ENCODE measurements at places on chromosomes 1 and 21. TPM values are rescaled to one million over a fixed set of nuclear protein-coding genes. Genes with fewer than 3 reads are reported as not detected.

RHCE gene
- 0.27 TPM for total RNA-seq

OR2L8 gene
- total RNA-seq: not detected

DNA sequence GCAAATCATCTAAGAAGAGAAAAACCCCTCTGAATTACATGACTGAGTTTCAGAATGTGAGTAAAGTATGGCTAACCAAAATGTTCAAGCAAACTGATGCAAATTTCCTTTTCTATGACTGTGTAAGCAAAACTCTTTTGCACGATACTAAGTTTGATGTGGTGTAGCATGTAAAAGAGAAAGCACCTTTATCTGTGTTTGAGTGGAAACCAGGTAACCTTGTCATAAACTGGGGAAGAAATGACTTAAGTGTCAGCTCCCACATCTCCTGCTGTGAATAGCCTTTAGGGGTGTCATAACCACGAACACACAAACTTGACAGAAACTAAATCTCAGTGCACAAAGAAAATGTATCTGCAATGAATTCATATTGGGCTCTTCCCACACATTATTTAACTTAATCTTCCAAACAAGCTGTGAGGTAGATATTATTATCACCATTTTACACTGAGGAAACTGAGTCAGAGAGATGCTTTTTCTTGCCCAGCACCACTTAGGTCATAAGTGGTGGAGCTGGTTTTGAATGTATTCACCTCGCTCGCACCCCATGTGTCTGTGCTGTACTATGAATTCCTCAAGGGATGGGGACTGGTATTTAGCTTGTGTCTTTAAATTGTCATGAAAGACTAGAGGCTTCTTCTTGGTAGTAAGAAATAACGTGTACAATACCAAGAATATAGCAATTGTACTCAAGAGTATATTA is 32.9 kb upstream of the IL12RB2 start:
- peaks cover 8% of the 10 kb centered on the region for H3K36me3 ChIP-seq
- no peaks in the 10 kb centered on the region for H3K27me3 ChIP-seq
- H3K27ac ChIP-seq: no peak overlapping the region
- H3K4me3 ChIP-seq: no peak overlapping the region
- no peak for DNase-seq

DNA sequence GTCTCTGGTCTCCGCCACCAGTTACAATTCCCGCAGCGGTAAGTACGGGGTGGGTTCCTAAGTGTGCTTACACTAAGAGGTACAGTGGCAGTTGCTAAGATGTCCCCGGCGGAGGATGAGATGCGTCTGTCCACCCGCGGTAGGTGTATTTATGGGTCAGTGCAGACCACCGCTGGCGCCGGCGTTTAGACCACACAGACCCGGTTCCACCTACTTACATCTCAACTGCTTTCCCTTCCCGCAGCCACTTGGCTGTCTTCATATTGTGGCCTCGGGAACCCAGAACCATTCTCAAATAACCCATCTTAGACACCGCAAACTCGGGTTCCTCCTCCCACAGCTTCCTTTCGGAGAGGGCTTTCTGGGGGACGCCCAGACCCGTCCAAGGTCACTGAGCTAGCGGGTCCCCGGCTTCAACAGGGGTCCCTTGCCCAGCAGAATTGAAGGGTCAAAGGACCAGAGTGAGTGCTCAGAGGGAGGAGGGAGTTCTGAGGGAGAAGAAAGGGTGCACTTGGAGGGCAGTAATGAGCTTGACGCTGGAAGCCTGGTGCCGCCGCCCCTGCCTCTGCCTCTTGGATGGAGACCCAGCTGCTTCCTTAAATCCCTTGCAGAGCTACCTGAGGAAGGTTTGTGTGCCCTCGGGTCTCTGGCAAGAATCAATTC is 8.6 kb downstream of the NR5A2 start:
- peaks cover 13% of the 10 kb centered on the region for H3K27me3 ChIP-seq
- DNase-seq: no peak

GRCh38 chr1:244833734-244834542 is 1.5 kb upstream of the COX20 start:
- peak; percentile 53 for DNase-seq
- peak overlapping the region; percentile 100 for H3K27ac ChIP-seq
- peaks cover 18% of the 10 kb centered on the region for H3K36me3 ChIP-seq
- no peaks in the 10 kb centered on the region for H3K27me3 ChIP-seq

- H3K36me3 ChIP-seq: no peaks in the 10 kb centered on the region
- peaks cover 22% of the 10 kb centered on the region for H3K4me1 ChIP-seq
- peak within 1 kb of the TSS; percentile 96 for H3K4me3 ChIP-seq
- peaks cover 41% of the 10 kb centered on the region for H3K27me3 ChIP-seq
- peak; percentile 77 for DNase-seq
Observed at GRCh38 chr1:168136709-168137514, at the start of gene GPR161. TSS of gene GPR161 (minus strand) at chr1:168136930. CDS start at chr1:168104850, 32,080 bp downstream.

DNA sequence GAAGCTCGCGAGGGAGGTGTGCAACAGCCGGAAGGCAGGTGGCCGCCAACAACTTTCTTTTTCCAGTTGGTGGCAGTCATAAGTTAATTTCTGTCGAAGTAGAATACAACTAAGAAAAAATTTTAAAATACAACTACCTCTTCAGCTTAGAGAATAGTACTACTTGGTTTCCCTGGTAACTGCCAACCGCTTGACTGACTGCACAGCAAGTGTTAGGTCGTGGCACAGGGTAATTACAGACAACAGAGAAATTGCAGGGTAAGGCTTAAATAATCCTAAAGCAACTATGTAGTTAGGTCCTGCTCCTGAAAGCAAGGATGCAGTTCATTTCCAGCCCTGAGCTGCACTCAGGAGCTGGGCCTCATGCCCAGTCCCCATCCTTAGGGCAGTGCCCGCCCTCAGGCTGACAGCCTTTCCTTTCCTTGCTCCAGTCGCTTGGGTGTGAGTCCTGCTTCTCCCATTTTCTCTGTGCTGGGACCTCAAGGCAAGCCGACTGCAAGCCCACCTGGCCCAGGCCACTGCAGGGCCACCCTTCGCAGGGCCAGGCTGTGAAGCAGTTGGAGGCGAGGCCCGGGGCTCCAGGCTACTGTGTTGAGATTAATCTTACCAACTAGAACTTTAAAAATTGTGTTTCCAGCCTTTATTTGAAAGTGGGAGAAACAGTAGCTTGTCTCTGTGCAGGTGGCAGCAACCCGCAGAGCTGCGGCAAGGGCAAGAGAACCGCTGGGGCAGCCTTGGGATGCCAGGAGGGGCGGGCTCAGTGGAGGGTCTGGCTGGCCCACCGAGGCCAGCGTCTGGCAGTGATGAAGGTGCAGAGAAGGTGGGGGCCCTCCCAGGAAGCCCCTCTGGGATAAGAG is 148.3 kb downstream of the PCBP3 start:
- H3K4me1 ChIP-seq: no peaks in the 10 kb centered on the region
- H3K36me3 ChIP-seq: no peaks in the 10 kb centered on the region
- no peak overlapping the region for H3K4me3 ChIP-seq
- no peak for DNase-seq

DNA sequence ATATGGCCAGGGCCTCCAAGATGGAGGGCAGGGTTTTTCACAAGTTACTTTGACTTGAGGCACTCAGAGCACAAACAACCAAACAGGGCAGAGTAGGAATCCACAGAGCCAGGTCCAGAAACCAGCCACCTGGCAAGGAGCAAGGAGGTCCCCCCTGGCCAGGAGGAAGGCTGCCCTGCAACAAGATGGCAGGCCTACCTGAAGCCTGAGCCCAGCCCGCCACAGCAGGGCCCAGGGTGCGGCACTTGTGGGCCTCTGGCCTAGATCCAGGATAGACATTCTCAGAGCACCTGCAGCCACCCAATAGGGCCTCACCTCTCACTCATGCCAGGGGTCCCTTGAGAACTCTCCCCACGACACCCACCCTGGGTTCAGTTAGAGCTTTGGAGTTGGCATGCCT is 11.5 kb downstream of the SH3BGRL3 start:
- H3K27me3 ChIP-seq: no peaks in the 10 kb centered on the region
- H3K4me3 ChIP-seq: no peak overlapping the region
- H3K4me1 ChIP-seq: peaks cover 16% of the 10 kb centered on the region
- H3K27ac ChIP-seq: no peak overlapping the region
- no peak for DNase-seq
- no peaks in the 10 kb centered on the region for H3K36me3 ChIP-seq

DNA sequence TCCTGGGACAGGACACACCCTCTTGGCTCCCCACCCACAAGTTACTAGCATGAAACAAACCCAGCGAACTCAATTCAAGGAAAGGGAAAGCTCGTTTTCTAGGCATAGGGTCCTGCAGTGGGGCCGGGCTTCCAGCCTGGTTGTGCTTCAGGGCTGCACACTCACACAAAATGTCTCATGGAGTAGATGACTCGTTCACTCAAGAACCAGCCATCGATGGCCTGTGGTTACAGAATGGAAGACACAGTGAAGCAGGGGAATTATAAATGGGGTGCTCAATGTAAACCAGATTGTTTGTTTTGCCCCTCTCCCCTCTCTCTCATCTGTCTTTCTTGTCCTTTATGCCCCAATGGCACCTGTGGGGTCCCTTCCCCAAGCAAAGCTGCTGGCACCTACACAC is 56.0 kb upstream of the COX20 start:
- H3K27me3 ChIP-seq: no peaks in the 10 kb centered on the region
- no peak overlapping the region for H3K4me3 ChIP-seq
- no peaks in the 10 kb centered on the region for H3K4me1 ChIP-seq
- H3K27ac ChIP-seq: no peak overlapping the region
- peaks cover 2% of the 10 kb centered on the region for H3K36me3 ChIP-seq
- DNase-seq: no peak

DNA sequence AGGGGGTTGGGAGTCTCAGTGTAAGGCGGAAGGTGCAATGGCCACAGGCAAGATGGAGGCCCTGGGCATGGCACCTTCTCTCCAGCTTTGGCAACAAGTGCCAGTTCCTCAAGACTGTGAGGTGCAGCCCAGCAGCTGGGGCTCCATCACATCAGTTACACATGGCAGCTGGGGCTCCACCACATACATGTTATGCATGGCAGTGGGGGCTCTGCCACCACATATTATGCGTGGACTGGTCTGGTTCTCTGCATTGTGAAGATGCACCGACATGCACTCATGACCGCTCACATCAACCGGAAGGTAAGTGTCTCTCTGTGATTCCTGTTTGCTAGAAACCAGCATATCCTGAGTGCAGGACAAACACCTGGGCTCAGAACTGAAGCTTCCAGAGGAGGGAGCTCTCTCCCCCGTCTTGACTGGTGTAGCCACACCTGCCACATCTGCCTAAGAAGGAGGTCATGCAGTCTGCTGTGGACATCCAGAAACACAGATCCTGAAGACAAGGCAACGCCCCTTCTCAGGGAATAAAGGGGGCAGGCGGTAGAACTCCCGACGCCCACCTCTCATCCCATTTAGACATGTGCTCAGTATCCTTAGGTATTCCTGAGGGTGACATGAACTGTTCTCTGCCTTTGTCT is 104.1 kb upstream of the TMPRSS2 start:
- peak; percentile 51 for DNase-seq
- peak overlapping the region; percentile 30 for H3K4me3 ChIP-seq
- H3K27me3 ChIP-seq: peaks cover 6% of the 10 kb centered on the region

GRCh38 chr1:207972337-207972736 is 61.4 kb upstream of the CD34 start:
- H3K27ac ChIP-seq: no peak overlapping the region
- H3K4me3 ChIP-seq: no peak overlapping the region
- H3K4me1 ChIP-seq: no peaks in the 10 kb centered on the region
- H3K36me3 ChIP-seq: no peaks in the 10 kb centered on the region
- DNase-seq: no peak

- no peak overlapping the region for H3K4me3 ChIP-seq
- peaks cover 40% of the 10 kb centered on the region for H3K4me1 ChIP-seq
Observed at GRCh38 chr1:203342192-203342940, 8.6 kb downstream of the FMOD start.
